ENCODE measurements at places on chromosomes 11 and 22.

DNA sequence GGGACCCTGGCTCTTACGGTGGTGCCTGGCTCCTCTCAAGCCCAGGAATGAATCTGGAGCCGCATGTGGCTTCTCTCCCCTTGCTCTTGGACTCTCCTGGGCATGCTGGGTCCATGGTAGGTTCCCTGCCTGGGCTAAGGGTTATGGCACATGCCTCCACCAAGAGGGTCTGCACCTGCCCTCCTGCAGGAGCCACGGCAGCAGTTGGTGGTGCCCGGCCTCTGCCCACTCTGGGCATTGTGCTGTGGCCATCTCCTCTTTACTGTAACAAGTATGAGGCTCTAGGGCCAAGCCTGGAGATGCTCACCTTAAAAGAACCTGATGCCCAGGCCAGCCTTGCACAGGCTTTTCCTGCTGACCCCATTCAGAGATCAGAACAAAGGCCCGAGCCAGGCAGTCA lies 104.0 kb upstream of the PITPNB start:
- no peak for DNase-seq

DNA sequence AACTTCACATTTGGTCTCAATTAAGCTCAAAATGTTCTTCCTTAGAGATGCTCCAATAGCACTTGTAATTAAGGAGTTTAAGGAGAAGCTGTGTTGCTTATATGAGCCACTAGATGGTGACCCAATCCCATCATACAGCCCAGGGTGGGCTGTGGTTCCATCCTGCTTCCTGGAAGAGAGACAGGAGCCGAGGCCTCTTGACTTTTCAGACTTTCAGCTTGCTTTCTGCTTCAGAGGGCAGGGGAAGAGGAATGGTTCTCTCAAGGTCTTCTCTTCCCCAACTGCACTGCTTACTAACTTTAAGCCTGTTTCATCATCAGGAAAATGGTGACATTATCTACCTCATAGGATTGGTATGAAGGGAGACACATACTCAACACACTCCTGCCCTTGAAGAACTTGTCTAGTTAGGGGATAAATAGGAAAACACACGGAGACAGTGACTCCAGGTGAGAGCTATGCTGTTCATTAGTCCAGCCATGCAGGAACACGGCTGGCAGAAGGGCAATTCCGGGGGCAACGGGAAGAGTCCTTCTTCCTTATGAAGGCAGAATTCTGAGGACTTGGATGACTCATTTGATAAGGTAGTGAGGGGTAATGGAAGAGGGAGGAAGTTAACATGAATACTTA lies 20.1 kb downstream of the TMEM218 start:
- peak; percentile 69 for DNase-seq

- no peak for DNase-seq
Measured at GRCh38 chr22:36470994-36471331, 10.5 kb downstream of the TXN2 start.

GRCh38 chr11:8937159-8937558 lies 4.4 kb upstream of the C11orf16 start:
- DNase-seq = no peak

GRCh38 chr22:29207562-29208501 lies 2.1 kb downstream of the EMID1 start:
- DNase-seq = no peak

- peak; percentile 47 for DNase-seq
Measured at GRCh38 chr11:8870411-8871170, 40.4 kb upstream of the AKIP1 start.

GRCh38 chr11:107043242-107044006 lies 25.1 kb upstream of the GUCY1A2 start:
- DNase-seq = peak; percentile 83

GRCh38 chr11:92048415-92048814 lies 176.2 kb upstream of the FAT3 start:
- no peak for DNase-seq

GRCh38 chr22:33014621-33015020 lies 43.6 kb downstream of the SYN3 start:
- DNase-seq = no peak

- no peak for DNase-seq
Measured at GRCh38 chr22:30875481-30876215, 92.9 kb downstream of the MORC2 start.

- DNase-seq = no peak
Measured at GRCh38 chr11:27213232-27213660, 149.8 kb downstream of the CCDC34 start.

DNA sequence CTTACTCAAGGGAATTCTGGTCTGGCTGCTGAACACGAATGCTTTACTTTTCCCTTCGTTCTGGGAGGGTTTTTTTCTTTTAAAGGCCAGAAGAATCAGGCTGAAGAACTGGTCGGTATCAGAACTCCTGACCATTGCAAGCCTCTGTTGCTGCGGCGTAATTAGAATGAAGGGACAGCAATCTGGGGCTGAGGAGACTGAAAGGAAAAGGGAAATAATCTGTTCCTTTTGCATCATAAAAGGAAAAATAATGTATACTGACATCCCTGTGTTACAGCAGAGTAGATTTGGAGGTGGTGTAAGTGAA lies 670 bp downstream of the SC5D start:
- DNase-seq = no peak

DNA sequence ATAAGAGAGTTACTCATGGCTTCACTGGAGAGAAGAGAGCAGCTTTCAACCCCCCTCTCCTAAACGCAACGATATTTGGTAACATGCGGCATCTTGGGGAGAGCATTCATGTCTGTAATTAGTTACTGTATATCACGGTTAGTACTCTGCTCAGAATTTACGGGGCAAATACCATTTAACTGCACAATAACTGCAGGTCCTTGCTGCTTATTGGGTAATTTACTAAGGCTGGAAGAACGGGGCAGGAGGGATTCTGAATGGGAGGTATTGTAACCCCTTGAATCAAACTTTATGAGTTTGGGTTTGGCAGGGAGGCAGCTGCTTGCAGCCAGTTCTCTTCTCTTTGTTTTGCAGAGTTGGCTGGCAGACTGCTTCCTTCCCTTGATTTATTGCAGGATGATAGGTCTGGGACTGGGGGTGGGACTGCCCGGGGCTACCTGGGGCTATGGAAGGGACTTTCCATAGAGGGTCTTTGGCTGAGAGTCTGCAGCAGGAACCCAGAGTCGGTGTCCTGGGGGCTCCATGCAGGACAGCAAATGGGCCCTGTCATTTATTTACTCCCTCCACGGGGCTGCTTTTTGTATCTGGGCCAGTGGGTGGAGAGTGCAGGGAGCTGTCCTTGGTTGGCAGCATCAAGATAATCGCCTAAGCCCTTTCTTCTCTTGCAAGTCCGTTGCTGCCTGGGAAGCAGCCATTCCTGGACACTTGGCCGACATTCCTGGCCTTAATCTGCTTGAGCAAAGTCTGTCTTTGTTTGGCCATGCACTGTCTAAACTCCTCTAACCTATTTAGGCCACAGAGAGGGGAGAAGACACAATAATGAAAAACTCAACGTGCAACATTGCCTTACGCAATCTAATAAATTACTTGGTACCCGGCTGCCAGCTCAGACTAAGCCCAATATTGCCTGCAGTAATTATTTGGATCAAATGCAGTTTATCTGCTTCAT lies 188.9 kb downstream of the ST3GAL4 start:
- DNase-seq = peak; percentile 25

- DNase-seq = no peak
Measured at GRCh38 chr11:13055200-13055599, 46.1 kb downstream of the RASSF10 start.

GRCh38 chr11:132078264-132079076 lies 708.1 kb downstream of the NTM start:
- no peak for DNase-seq

DNA sequence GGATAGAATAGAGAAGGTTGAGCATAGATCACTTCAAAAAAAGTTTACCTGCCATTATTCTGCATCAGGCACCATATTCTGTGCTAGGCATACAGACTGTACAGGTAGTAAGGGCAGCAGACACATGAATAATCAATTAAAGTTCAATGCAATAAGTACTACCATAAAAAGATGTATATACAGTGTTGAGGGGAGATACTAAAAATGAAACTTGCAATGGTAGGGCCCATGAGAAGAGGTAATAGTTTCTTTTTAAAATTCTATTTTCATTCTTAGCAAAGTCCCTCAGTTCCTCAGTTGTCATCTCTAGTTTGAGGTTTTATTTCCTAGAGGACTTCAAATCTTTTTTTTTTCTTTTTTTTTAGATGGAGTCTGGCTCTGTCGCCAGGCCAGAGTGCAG lies 819.9 kb downstream of the FAM181B start:
- no peak for DNase-seq

DNA sequence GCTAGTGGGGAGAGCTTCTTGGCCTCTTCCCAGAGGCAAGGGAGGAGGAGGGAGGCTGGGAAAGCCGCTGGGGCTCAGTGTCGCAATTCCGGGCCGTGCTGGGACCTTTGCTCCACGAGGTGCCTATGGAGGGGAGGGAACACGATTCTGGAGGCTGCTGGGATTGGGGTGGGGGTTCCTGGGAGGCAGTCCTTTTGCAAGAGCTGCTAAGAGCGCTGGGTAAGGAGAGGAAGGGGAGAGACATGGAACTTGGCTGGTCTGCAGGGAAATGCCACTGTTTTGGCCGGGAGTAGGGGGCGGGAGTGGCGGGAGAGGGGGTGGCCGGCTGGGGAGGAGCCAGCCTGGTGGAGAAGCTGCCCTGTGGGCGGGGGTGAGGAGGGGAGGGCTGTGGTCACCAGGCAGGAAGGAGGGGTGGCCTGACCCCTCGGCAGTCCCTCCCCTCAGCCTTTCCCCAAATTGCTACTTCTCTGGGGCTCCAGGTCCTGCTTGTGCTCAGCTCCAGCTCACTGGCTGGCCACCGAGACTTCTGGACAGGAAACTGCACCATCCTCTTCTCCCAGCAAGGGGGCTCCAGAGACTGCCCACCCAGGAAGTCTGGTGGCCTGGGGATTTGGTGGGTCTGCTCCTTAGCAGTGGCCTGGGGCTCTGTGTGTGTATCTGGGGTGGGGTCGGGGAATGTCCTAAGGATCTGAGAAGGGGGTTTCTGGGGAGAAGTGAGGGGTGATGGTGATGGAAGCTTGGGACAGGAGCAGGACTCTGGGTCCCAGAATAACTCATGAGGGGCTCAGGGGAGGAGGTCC lies at the start of gene NR1H3:
NR1H3 (plus strand) TSS at position 480 of the 800 bp plus-strand sequence. CDS start 1,221 bp downstream, outside the sequence.
- DNase-seq = peak; percentile 93

- no peak for DNase-seq
Measured at GRCh38 chr22:50089231-50089630, 575 bp upstream of the MOV10L1 start.

DNA sequence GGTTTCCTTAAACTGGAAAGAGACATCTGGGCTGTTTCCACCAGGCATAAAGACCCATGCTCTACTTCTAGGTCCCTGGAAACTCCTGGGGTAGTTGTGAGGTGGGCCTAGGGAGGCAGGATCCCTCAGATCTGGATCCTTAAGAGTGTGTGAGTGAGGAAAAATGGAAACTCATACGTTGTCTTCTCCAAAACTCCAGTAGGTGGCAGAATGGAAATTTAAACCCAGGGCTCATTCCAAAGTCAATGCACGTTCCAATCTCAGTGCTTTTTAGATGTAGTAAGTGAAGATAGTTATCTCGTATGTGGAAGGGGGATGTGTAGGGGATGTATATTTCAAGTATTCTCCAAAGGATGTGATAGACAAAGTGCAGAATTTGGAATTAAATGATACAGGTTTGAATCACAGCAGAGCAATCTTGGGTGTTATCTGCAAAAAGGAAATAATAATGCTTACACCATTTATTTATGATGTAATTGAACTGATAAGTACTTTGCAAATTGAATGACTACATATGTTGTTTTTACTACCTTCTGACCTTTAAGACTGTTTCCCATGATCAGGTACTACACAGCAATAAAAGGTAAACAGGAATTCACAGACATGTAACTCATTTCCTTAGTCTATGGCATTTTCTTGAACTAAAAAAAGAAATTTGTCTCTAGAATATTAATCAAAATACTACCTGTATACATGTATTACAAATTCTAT lies 13.1 kb upstream of the MMP1 start:
- DNase-seq = peak; percentile 18

DNA sequence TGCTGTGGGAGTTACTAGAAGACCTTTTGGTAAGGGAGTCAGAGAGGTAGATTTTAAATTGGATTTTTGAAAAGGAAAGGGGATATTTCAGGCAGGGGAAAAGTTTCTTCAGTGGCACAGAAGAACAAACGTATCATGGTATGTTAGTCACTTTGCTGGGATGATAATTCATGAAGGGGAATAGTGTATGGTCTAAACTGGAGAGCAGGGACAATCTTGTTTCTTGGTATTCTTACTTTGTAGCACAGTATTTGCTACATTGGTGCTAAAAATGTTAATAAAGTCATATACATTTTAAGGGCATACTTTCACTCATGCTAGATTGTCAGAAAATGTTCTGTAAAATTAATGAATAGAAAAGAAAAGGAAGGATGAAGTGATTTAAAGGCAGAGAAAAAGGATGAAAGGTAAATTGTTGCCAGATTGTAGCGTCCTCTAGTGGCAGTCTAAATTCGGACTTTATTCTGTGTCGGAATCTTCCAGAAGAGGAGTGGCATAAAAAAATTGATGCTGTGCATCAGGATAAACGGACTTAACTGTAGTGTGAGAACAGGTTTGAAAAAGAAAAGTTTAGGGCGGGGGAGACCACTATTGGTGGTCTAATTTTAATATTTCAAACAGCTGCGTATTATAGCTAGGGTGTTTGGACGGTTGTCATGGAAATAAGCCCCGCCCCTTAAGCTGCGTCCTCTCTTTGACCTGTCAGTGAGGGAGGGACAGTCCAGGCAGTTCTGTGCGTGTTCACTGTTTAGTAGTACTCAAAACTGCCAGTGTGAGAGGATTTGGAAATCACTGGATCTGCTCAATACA lies at the start of gene BCO2:
BCO2 (plus strand) TSS at position 724 of the 810 bp plus-strand sequence. CDS start 90 bp downstream, outside the sequence.
- DNase-seq = peak; percentile 51

DNA sequence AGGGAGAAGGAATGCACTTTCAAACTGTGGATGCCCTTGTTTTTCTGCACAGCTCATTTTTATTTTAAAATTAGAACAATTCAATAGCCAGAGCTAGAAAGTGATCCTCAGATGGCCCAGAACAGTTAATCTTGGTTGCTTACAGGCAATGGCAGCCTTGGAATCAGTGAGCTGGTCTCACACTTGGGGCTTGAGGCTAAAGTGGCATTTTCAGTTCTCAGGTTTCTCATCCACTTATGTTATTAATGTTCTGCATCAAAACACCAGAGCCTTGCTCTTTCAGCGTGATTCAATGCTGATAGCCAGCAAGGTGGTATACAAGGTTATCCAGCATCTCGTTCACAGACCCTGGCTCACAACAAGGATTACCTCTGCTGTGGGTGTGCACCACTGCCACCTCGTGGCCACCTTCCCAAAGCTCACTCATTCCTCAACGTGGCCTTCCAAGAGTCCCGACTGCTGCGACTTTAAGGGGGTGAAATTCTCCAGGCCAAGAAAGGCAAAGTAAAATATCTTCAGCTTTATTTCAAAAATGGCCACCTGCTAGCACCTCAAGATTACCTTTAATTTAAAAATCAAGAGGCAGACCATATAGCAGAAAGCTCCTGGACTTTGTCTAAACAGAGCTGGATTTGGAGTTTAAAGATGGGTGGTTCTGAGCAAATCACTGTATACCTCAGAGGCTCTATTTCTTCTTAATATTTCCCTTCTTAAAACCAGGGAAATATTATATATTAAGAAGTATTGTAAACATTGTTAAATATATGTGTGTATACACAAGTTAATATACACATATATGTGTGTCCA lies 34.2 kb upstream of the FSHB start:
- DNase-seq = peak; percentile 44

All from NB4 (cell line).